Fibroblast of skin of back (primary cell): ENCODE measurements at places on chromosomes 7 and 10.

GRCh38 chr10:804787-805619 lies 115.5 kb upstream of the DIP2C start:
- no peak for DNase-seq

- no peak for DNase-seq
These were observed 257.8 kb upstream of the PCDH15 start for GRCh38 chr10:55058800-55059199.

DNA sequence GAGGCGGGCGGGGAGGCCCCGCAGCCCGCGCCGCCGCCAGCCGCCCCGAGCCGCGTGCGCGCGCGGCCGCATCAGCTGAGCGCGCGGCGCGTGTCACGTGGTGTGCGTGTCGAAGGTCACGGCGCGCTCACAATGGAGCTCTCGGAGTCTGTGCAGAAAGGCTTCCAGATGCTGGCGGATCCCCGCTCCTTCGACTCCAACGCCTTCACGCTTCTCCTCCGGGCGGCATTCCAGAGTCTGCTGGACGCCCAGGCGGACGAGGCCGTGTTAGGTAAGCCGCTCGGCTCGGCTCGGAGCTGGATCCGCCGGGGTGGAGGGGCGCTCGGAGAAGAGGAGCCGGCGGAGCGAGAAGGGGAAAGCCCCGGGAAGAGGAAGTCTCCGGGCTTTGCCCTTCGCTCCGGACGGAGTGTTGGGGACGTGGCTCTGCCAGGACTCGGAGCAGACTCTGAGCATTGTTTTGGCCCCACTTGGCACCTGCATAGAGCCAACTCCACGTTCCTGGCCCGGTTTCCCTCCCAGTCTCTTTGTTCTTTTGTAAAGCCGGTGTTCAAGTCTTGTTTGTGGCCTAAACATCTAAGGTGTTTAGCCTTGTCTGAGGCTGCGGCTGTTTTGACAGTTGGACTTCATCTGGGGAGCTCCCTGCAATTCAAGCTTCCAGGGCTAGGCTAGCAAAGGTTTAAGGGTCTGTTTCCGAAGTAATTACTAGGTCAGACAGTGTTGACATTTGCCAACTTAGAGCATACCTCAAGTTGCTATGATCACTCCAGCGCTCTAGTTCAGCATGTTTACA lies at the start of gene COMMD3:
Gene COMMD3, plus strand, starts transcription at position 103 of the 790 bp plus-strand sequence. Its CDS starts 30 bp downstream, at position 133.
- peak; percentile 88 for DNase-seq

DNA sequence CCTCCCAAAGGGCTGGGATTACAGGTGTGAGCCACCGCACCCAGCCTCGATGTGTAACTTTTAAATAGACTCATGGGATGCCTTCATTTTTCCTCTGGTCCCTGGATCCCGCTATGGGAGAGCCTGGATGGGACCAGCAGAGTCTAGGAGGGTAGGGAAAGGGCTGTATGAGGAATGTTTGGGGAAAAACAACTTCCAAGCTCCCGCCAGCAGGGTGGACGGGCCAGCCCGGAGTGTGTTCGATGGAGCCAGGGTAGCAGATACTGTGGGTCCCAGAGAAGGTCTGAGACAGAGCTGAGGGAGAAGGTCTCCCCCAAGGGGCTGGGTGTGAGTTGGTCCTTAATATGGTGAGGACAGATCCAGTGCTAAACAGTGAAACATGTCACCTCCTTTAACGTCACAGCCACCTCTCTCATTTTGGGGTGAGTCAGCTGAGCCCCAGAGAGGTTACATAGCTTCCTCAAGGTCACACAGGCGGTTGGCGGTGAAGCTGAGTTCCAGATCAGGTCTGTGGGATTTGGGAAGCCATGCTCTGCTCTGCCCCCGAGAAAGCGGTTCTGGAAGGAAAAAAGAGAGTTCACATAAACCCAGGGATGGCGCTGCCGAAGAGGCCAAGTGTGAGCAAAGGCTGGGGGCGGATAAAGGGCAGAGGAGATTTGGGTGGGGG lies 66.4 kb downstream of the MYL10 start:
- DNase-seq: no peak

DNA sequence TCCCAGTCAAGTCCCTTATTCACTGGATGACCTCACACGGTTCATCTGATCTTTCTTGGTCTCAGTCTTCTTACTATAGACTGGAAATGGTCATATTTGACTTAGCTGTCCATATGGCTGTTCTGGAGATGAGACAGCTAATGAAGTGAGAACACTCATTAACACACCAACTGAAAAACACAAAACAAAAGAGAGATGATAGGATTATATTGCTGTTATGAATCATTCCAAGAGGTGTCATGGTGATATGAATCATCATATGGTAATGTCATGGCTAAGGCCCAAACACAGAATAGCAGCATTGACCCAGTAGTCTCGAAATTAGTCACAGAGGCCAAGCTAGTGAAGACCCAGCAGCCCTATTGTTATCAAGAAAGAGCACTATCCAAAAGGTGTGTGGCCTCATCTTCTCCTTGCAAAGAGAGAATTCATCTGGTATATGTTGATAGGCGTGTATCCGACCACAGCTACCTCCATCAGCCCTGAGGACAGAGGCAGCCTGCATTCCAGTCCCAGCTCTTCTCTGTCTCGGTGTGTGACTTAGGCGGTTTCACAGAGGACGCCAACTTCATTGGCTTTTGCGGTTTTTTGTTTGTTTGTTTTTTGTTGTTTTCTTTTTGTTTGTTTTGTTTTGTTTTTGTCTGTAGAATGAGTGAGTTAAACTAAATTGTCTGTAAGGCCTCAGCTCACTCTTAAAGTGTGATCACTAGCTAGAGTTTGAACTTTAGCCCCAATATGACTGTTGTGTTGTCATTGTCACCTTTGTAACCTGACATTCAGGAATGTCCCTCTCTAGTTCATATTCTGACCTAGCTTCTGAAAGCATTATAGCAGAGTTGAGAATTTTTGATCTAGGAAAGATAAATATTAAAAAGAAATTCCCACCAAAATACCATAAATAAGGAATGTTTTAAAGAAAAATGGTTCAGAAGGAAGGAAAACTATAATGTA lies 97.4 kb upstream of the PDCD4 start:
- DNase-seq: peak; percentile 80

- DNase-seq: peak; percentile 46
These were observed 1.9 kb downstream of the PON1 start for GRCh38 chr7:95322396-95322795.

DNA sequence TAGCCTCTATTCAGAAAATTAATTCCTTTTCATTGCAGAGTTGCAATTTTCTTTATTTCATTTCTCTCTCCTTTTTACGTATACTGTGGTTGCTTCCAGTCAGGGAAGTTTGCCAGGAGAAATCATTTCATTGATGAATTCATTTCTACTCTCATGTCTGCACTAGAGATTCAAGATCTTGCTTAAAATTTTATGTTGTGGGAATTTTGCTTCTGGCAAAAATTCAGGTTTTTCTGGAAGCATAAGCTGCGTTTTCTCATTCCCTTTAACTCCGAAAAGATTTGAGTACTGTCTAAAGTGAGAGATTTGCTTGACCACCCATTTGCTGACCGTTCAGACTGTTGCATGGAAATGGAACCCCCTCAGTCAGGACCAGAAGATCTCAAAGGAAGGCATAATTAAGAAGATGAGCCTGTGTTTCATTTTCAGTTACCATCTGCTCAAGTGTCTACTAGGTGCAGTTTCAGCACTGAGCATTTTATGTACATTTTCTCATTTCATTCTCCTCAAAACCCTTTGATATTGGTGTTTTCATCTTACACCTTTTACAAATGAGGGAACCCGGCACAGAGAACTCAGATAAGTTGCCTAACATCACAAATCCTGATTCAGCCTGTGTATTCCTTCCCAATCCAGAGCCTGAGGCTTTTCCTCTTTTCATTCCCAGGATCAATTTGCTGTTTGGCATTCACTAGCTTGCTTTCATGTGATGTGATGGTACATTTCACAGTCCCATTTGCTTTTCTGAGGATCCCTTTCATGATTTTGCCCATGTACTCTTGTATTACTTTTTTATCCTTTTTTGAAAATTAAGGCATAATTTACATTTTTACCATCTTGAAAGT lies 3.9 kb downstream of the PTPRZ1 start:
- no peak for DNase-seq
